Memory B cell (primary cell): ENCODE measurements at places on chromosomes 6 and 20.

DNA sequence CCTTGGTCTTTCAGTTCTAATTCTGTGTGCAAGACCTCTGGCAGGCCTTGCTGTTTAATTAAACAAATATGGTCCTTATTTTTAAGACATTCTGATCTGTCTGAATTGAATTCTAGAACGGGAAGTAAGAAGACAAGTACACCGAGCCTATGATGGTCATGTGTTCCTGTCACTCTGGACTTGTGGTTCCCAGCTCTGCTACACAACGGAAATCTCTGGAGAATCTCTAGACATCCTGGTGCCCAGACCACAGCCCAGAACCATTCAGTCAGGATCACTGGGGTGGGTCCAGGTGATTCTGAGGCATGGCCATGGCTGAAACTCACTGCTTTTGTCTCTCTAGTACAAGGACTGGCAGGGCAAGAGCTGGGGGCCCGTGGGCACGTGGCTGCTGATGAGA is 15.9 kb upstream of the KCNK16 start:
- H3K27me3 ChIP-seq = peaks cover 11% of the 10 kb centered on the region
- no peak overlapping the region for H3K27ac ChIP-seq
- DNase-seq = no peak
- H3K36me3 ChIP-seq = no peaks in the 10 kb centered on the region
- peaks cover 17% of the 10 kb centered on the region for H3K4me1 ChIP-seq

DNA sequence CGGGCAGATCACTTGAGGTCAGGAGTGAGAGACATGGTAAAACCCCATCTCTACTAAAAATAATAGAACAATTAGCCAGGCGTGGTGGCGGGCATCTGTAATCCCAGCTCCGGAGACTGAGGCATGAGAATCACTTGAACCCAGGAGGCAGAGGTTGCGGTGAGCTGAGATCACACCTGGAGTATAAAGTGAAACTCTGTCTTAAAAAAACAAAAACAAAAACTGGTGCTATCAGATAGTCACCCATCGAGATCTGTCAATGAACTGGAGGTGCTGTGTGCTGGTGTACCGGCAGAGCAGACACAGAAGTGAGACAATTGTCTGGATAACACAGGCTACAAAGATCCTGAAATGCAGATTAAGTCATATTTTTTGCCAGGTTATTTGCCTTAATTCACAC is 24.7 kb downstream of the CTCFL start:
- peaks cover 5% of the 10 kb centered on the region for H3K27me3 ChIP-seq
- DNase-seq = no peak
- no peak overlapping the region for H3K4me3 ChIP-seq

DNA sequence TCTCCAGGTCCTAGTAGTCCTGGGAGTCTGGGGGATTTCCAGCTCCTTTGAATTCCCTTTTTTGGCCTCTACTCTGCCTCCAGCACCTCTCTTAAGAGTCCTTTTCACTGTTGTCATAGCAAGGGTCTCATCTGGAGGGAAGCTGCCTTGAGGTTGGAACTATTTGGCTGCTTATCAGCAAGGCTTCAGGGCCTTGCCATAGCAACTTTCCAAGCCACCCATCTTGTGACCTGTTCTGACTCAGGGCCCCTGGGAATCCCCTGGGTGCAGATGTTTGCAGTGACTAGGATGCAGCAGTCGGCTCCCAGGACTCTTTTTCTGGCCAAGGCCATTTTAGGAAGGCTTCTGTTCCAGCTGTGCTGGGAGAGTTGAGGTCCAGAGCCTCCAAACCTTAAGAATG is 12.4 kb downstream of the PKIG start:
- H3K27me3 ChIP-seq = no peaks in the 10 kb centered on the region
- H3K4me1 ChIP-seq = peaks cover 53% of the 10 kb centered on the region

- H3K27ac ChIP-seq = no peak overlapping the region
- no peaks in the 10 kb centered on the region for H3K4me1 ChIP-seq
- H3K4me3 ChIP-seq = no peak overlapping the region
- no peak for DNase-seq
- peaks cover 9% of the 10 kb centered on the region for H3K27me3 ChIP-seq
Observed at GRCh38 chr20:5400164-5400762, 83.5 kb upstream of the PROKR2 start.

DNA sequence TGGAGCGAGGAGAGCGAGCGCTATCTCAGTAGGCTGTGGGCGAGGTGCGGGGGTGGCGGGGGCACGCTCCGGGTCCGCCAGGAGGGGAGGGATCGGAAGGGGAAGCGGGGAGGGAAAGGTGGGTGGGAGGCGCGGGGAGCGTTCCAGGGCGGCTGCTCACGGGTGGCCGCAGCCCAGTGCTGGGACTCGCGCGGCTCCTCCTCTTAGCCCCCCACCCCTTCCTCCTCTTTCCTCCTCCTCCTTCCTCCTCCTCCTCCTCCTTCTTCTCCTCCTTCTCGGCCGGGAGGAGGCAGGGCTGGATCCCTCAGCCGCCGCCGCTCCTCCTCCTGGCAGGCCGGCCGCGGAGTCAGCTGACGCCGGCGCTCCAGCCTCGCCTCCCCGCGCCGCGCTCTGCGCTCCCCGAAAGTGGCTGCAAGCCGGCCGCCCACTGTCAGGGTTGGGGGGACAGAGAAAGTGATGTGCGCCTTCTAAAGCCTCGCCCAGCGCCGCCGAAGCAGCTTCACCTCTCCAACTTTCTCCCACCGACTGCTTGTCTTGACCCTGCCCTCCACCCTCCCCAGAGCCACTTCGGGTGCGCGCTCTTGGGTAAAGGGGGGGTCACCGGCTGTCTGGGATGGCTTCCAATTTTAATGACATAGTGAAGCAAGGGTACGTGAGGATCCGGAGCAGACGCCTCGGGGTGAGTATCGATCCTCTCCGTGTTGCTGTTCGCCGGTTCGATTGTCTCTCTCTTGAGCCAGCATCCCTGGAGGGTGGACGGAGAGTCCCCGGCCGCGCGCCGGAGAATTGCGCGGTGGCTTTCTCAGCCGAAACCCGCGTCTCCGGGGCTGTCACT is at the start of gene DOK5:
Gene DOK5, plus strand, starts transcription at position 260 of the 835 bp plus-strand sequence. Its CDS starts 354 bp downstream, at position 614.
- no peak within 1 kb of the TSS for H3K4me3 ChIP-seq
- H3K27ac ChIP-seq = no peak within 1 kb of the TSS

DNA sequence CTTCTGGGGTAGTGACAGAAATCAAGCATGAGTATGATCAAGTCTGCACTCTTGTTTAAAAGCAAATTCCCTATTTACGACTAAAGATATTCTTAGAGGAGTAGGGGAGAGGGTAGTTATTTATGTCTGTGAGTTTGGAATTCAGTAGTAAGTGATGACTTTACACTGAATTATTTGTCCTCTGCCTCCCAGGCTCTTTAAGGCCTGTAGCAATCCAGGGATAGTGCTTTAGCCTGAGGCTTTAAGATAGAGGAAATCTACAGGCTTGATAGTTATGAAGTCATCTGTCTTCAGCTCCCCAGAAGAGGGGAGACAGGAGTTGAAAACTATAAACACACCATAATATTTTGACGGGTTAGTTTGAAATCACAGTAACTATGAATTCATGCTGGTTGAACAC is 664.5 kb downstream of the EPM2A start:
- no peak overlapping the region for H3K4me3 ChIP-seq
- DNase-seq = no peak
- H3K4me1 ChIP-seq = no peaks in the 10 kb centered on the region
- no peaks in the 10 kb centered on the region for H3K36me3 ChIP-seq
- H3K27me3 ChIP-seq = peaks cover 6% of the 10 kb centered on the region

- no peak for DNase-seq
- H3K4me1 ChIP-seq = no peaks in the 10 kb centered on the region
Observed at GRCh38 chr6:78875505-78875904, 8.2 kb downstream of the IRAK1BP1 start.

GRCh38 chr20:21500599-21500998 is 13.3 kb downstream of the NKX2-2 start:
- H3K27me3 ChIP-seq = peaks cover 17% of the 10 kb centered on the region
- H3K36me3 ChIP-seq = no peaks in the 10 kb centered on the region
- no peak overlapping the region for H3K4me3 ChIP-seq
- no peaks in the 10 kb centered on the region for H3K4me1 ChIP-seq
- H3K27ac ChIP-seq = no peak overlapping the region

DNA sequence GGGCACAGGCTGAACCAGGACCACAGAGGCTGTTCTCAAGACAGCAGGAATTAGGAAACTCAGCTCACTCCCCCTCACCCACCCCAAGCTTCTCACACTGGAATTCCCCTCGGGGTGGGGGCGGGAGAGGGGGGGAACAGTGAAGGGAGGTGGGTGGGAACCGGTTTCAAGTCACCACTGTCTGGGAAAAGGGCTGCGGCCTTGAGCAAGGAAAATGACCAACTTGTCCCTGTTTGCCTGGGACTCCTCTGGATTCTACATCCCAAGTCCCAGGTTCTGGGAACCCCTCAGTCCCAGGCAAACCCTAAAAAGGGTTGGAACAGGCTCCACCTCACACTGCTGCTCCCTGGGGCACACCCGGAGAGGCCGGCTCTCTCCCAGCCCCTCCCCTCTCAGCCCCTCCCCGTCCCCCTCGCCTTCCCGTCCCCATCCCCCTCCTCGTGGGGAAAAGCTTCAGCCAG is 230.7 kb downstream of the TFAP2C start:
- H3K4me3 ChIP-seq = no peak overlapping the region
- no peaks in the 10 kb centered on the region for H3K36me3 ChIP-seq
- H3K4me1 ChIP-seq = no peaks in the 10 kb centered on the region
- DNase-seq = no peak

- peaks cover 22% of the 10 kb centered on the region for H3K36me3 ChIP-seq
- no peak for DNase-seq
- no peaks in the 10 kb centered on the region for H3K27me3 ChIP-seq
- no peaks in the 10 kb centered on the region for H3K4me1 ChIP-seq
Observed at GRCh38 chr6:144816936-144817335, 531.8 kb downstream of the UTRN start.

GRCh38 chr20:15482525-15482924 is 1090.7 kb downstream of the KIF16B start:
- no peaks in the 10 kb centered on the region for H3K36me3 ChIP-seq
- no peaks in the 10 kb centered on the region for H3K4me1 ChIP-seq
- H3K27me3 ChIP-seq = peaks cover 10% of the 10 kb centered on the region
- H3K27ac ChIP-seq = no peak overlapping the region
- no peak for DNase-seq
- no peak overlapping the region for H3K4me3 ChIP-seq

- no peak overlapping the region for H3K27ac ChIP-seq
- no peaks in the 10 kb centered on the region for H3K27me3 ChIP-seq
- no peaks in the 10 kb centered on the region for H3K36me3 ChIP-seq
- no peaks in the 10 kb centered on the region for H3K4me1 ChIP-seq
Observed at GRCh38 chr6:9594746-9595145, 820.1 kb downstream of the TFAP2A start.

- peaks cover 3% of the 10 kb centered on the region for H3K27me3 ChIP-seq
- H3K27ac ChIP-seq = no peak overlapping the region
- H3K36me3 ChIP-seq = no peaks in the 10 kb centered on the region
- H3K4me1 ChIP-seq = no peaks in the 10 kb centered on the region
Observed at GRCh38 chr6:99219788-99220187, 129.7 kb downstream of the FAXC start.

DNA sequence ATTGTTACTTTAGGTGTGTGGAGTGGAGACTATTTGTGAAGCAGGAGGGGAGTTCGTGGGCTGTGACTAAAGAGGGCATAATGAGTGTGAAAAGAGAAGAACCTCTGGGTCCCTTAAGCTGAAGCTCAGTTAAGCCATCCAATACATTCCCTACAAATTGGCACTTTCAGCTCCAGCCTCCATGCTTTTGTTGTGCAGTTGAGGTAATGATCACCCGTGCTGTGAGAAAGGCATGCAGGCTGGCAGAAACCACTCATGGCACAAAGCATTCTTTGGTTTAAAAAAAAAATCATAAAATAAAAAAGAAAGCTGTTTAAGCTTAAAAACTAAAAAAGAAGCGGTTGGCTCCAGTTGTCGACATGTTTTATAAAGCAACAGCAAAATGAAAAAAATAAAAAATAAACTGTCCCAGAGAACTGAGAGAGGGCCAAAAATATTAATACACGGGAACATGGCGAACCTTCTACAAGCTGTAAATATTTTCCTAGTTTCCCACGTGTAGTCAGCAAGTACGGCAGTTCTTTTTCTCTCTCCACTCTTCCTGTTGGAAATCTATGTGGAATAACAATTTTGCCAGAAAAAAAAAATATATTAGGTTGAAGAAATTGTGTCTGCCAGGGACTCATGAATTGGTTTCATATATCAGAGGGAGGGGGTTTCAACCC is 82.2 kb downstream of the ANKRD60 start:
- H3K36me3 ChIP-seq = no peaks in the 10 kb centered on the region
- peaks cover 5% of the 10 kb centered on the region for H3K4me1 ChIP-seq
- no peak overlapping the region for H3K27ac ChIP-seq
- no peak for DNase-seq
- no peak overlapping the region for H3K4me3 ChIP-seq
- H3K27me3 ChIP-seq = peaks cover 16% of the 10 kb centered on the region

- peak overlapping the region; percentile 25 for H3K4me3 ChIP-seq
- no peaks in the 10 kb centered on the region for H3K27me3 ChIP-seq
- DNase-seq = peak; percentile 29
- no peaks in the 10 kb centered on the region for H3K36me3 ChIP-seq
- H3K27ac ChIP-seq = peak overlapping the region; percentile 81
- peaks cover 15% of the 10 kb centered on the region for H3K4me1 ChIP-seq
Observed at GRCh38 chr20:39568109-39568508, 606.0 kb downstream of the DHX35 start.

GRCh38 chr6:1747003-1747402 is 137.3 kb downstream of the FOXC1 start:
- H3K36me3 ChIP-seq = peaks cover 5% of the 10 kb centered on the region
- DNase-seq = no peak
- no peaks in the 10 kb centered on the region for H3K27me3 ChIP-seq
- no peaks in the 10 kb centered on the region for H3K4me1 ChIP-seq

GRCh38 chr6:836276-836853 is 143.4 kb upstream of the EXOC2 start:
- DNase-seq = no peak
- H3K4me1 ChIP-seq = peaks cover 2% of the 10 kb centered on the region
- no peak overlapping the region for H3K4me3 ChIP-seq
- peaks cover 3% of the 10 kb centered on the region for H3K36me3 ChIP-seq
- H3K27ac ChIP-seq = no peak overlapping the region

DNA sequence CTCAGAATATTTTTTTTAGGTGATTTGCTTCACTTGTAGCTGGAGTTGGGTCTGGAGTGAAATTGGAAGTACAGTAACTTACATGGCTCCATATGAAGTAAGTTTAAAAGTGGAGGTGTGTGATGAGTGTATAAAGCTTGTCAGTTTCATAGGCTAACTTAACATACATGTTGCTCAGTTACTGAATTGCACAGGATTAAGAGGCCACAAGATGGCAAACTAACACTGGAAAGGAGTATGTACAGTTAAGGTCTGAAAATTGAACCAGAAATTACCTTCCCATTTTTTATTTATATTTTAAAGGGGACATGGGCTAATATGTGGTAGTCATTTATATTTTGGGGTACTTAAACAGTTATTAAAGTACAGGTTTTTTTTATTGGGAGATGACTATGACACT is 45.3 kb upstream of the SMIM8 start:
- no peaks in the 10 kb centered on the region for H3K27me3 ChIP-seq
- H3K36me3 ChIP-seq = no peaks in the 10 kb centered on the region
- no peak overlapping the region for H3K4me3 ChIP-seq
- H3K4me1 ChIP-seq = peaks cover 5% of the 10 kb centered on the region

DNA sequence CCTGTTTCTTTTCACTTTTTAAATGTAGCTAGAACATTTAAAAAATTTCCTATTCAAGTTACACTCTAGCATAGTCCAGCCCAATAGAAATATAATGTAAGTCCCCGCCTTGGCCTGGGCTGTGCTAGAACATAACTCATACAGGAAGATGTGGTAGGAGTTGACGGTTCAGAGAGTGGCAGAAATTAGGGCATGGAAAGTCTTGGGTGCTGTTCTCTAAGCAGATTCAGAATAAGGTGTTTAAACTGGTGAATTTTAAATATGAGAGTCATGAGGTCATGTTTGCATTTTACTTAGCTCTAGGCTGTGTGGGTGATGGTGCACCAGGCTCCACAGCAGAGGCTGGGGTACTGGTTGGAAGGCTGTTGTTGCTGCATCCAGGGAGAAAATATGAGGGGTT is 256.5 kb downstream of the FARS2 start:
- peaks cover 2% of the 10 kb centered on the region for H3K36me3 ChIP-seq
- H3K4me1 ChIP-seq = peaks cover 20% of the 10 kb centered on the region
- no peak for DNase-seq
- no peaks in the 10 kb centered on the region for H3K27me3 ChIP-seq
